ENCODE measurements at places on chromosomes 12 and 14. TPM values are rescaled to one million over a fixed set of nuclear protein-coding genes. Genes with fewer than 3 reads are reported as not detected.

Gene KIF26A
- 6.1 TPM for total RNA-seq

Gene LTBP2
- total RNA-seq = 6.8 TPM

Gene OTX2
- not detected for total RNA-seq

Gene C12orf54
- total RNA-seq = 1.5 TPM

Gene RPL10L
- not detected for total RNA-seq

Gene RHOJ
- total RNA-seq = 20.6 TPM

Gene MAP3K9
- total RNA-seq = 14.0 TPM

Gene CKB
- total RNA-seq = 310 TPM

Gene TDRD9
- 2.8 TPM for total RNA-seq
